ENCODE measurements at places on chromosomes 5 and 9. TPM values are rescaled to one million over a fixed set of nuclear protein-coding genes. Genes with fewer than 3 reads are reported as not detected.

- no peak for DNase-seq
These were observed 52.2 kb downstream of the PTCD2 start for GRCh38 chr5:72372331-72372730.

DNA sequence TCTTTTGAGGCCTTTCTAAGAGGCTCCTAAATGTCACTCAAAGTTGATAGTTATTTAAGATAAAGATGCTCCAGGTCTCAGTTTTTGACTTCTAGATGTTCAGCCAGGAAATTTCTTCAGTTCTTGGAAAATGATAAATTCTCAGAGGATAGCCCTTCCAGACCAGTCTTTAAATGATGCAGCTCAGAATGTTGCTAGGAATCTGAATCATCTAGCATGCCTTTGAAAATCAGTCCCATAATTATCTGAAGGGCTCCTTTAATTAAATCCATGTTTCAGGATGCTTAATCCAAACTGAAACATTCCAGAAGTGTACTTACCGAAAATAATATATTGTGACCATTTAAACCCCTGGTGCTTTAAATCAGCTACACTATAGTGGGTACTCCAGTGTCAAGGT, 107.5 kb upstream of the FBN2 start:
- no peak for DNase-seq

GRCh38 chr5:139644001-139644456, 4.1 kb upstream of the CXXC5 start:
- DNase-seq, result no peak

DNA sequence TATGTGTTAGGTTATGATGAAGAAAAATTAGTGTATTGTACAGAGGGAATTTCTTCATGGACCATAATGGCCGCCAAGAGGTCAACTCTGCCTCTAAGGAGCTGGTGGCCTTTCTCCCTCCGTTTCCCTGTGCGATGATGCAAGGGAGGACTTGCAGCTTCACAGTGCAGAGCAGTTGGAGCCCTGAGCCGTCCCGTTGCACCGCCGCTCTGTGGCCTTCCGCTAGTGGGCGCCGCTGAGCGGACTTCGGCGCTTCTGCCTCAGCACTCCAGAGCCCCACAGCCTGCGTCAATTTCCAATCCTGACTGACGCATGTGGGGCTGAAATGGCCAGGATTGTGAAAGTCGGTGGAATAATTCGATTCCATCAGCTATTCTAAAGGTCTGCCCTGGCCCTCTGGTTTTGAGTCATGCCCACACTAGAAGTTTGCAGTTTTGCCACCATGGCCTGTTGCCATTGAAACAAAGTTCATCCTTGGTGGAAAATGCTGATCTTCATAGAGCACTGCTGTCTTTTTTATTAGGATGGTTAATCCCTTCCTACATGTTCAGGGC, 22.7 kb upstream of the LECT2 start:
- DNase-seq, result peak; percentile 32

GRCh38 chr9:134289241-134289875, 36.9 kb upstream of the RXRA start:
- DNase-seq, result no peak

DNA sequence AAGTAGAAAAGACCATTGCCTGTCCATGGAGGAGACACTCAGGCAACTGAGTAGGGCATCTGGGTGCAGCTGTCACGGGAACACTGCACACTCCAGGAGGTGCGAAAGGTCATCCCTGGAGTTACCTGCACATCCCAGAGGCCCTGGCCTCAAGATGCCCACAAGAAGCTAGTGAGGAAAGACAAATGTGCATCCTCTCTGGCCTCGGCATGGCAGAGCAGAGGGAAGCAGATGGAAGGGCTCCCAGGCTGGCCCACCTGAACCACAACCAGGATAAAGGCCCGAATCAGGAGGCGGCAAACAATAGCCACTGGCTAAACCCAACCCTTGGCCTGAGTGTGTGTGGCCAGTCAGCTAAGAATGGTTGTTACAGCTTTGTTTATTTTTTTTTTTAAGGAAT, 231.7 kb downstream of the SYK start:
- no peak for DNase-seq

DNA sequence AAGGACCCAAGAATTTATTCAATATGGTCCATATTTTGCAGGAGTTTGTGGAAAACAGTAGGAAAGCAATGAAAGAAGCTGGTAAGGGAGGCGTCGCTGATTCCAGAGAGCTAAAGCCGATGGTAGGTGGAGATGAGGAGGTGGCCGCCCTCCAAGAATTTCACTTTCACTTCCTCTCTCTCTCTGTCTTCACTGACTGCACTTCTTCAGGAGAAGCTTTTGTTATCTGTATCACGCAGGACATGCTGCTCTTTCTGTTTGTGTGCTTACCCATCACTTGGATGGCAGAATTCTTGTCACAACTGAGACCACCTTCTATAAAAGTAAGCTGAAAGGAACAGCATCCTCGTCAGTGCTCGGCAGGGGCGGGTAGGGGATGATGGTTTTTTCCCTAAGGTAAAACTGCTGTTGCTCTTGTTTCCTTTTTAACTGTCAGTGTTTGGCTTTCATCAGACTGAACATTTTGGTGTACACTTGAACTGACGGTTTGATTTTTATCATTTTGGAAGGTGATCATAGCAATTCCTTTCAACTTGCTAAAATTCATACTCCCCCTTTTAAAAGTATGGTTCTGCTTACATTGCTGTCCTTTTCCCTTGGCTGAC, 62.4 kb upstream of the FSD1L start:
- DNase-seq, result peak; percentile 52

GRCh38 chr9:116452227-116452626, 234.9 kb upstream of the TRIM32 start:
- DNase-seq, result no peak

GRCh38 chr9:3980771-3981170, 319.1 kb downstream of the GLIS3 start:
- no peak for DNase-seq

DNA sequence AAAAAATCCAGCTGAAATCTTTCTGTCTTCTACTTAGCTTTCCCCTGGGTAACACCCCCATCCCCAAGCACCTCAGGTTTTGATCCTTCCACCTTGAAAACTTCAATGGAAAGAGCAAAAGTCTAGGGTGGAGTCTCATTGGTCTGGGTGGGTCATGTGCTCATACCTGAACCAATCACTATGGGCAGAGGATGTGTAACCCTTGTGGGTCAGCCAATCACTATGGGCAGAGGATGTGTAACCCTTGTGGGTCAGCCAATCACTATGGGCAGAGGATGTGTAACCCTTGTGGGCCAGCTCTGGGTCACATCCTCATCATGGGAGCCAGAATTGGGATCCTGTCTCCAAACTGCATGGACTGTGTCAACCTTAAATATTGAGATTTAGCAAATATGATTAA, 18.5 kb downstream of the NAIF1 start:
- no peak for DNase-seq

DNA sequence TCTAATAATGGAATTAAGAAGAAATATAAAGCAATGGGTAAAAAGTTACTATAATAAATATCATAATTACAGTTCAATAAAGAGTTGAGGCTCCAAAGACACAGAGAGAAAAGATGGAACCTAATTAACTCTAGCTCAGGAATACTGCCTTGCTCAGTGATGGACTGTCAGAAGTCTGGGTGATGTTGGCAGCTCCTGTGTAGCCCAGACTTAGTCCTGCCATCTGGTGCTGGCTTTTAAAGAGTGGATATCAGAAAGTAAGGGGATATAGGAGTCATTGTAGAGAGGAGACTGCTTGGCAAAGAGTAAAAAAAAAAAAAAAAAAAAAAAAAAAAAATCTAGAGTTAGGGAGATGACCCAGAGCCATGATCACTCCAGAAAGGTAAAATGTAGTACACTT, 551.9 kb upstream of the DMAC1 start:
- no peak for DNase-seq

DNA sequence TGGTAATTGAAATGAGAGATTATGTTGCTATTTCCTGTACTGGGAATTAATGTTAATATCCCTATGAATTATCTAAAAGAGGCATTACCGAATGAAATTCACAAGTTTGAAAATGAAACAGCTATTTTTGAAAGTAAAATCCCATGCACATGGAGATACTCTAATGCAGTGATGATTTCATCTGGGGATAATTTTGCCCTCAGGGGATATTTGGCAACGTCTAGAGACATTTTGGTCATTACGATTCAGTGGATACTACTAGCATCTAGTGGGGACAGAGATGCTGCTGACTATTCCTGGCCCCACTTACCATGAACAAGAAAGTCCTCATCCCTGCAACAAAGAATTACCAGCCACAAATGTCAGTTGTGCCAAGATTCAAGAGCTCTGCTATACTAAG, 500.9 kb downstream of the EFNA5 start:
- DNase-seq, result no peak

GRCh38 chr5:52743970-52744369, 43.7 kb upstream of the ITGA1 start:
- DNase-seq, result no peak

DNA sequence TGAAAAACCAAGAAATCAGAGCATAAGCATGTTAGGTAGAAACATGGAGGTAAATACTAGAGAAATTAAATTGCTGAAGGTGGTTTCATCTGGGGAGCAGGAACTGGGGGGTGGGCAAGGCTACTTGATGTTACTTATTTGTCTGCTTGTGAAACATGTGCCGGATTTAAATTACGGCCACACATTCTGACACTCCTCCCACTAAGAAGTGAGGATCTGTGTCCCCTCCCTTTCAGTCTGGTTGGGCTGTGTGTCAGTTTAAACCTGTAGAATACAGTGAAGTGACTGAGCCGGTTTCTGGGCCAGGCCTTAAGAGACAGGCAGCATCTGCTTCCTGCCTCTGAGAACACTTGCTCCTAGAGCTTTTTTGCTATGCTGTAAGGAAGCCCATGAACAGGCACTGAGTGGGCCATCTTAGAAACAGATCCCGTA, 2.3 kb upstream of the IARS1 start:
- no peak for DNase-seq

DNA sequence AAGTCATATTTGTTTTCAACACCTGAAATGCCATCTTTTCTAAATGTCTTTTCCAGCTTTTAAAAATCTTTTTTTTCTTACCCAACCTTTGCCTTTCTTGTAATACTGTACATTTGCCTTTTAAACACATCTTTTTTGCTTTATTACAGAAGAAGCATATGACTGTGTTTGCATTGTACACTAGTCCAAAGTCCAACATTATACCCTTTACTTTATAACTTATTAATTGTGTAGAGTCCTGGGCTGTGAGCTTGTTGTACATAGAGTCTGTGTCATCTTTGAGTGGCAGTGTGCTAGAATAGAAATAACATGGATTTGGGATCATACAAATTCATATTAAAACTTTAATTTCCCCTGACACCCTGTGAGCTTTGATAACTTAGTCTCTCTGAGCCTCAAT, 23.7 kb downstream of the CWC27 start:
- DNase-seq, result no peak

DNA sequence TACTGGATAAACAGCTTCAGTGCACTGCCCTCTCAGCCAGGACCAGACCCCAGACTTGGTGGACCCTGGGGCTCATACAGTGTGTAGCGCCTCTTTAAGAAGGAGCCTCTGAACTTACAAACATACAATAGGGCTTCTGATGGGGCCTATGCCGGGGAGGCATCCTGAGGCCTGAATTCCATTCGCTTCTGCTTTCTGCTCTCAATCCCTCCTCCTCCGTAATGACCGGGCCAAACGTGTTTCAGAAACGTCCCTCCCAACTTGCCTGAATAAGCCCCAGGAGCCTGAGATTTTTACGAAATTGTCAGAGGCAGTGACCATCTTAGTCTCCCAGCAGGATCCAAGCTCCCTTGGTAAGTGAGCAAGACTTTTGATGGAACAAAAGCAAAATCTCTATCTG, 128.1 kb upstream of the BOD1 start:
- DNase-seq, result no peak

GRCh38 chr5:111227801-111228200, 3.6 kb downstream of the CAMK4 start:
- DNase-seq, result no peak

- no peak for DNase-seq
These were observed 379.8 kb downstream of the KDM4C start for GRCh38 chr9:7137571-7137970.

GRCh38 chr9:92474587-92474986, 7.7 kb downstream of the ASPN start:
- DNase-seq, result no peak

DNA sequence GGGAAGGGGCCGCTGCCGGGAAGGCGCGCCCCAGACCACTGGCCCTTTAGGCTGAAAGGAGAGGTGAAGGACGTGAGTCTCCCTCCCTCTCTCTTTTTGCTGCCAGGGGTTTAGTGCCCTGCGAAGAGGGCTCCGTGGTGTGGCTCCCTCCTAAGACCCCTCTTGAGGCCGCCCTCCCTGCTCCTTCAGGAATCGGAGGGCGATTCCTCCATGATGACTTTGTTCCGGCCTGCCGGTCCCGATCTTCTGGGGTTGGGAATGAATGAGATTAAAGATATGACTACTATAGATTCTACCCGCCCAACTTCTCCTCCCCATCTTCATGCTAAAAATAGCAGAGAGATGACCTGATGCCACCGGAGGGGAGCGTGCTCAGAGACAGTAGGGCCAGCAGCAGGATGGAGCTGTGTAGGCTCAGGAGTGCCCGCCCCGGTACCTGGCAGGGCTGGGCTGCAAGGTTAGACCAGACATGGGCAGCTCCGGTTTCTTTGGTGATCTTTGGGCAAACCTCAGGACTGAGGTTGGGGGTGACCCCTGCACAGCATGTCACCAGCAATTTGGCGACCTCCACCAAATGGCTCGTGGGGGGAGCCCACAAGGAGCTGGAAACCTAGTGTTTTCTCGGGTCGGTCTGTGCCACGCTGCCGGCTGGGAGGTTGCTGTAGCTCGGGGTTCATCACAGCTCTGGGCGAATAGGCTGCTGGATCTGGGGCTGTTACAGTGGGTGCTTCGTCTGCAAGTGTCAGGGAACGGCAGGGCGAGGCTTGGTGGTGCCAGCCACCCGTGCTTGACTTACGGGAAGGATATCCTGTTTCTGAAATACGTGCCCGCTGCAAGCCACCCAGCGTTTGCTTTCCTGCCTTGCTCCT, 1.7 kb downstream of the OLFM1 start:
- DNase-seq, result no peak

DNA sequence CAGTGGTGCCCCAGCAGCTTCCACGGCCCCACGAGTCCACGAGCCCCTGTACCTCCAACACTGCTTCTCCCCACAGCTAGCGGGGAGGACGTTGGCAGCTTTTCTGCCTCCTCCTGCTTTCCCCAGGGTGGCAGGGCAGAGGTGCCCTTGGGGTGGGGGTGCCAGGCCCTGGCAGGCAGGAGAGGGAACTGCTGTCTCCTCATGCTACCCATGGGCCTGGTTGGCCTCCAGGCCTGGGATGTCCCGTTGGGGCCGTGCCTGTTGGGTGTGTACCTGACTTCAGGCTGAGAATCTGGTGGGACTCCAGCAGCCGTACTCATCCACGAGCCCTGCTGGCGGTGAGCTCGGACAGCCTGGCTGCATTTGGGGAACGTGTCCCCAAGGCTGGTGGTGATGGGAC, 27.3 kb downstream of the RXRA start:
- no peak for DNase-seq

- DNase-seq, result no peak
These were observed 281.9 kb upstream of the NMUR2 start for GRCh38 chr5:152686931-152687330.

GRCh38 chr9:72217306-72217842, 68.1 kb downstream of the GDA start:
- no peak for DNase-seq

- DNase-seq, result no peak
These were observed 20.8 kb downstream of the AMBP start for GRCh38 chr9:114057161-114057885.

- no peak for DNase-seq
These were observed 15.7 kb upstream of the OBP2B start for GRCh38 chr9:133224762-133225161.

PCA3 gene
- not detected for total RNA-seq

STK32A gene
- total RNA-seq, result 35.2 TPM

PCDHB2 gene
- 1.7 TPM for total RNA-seq

ALG2 gene
- 22.7 TPM for total RNA-seq

HSD17B4 gene
- total RNA-seq, result 176 TPM

ARHGEF37 gene
- 53.0 TPM for total RNA-seq

Data from tibial nerve (tissue), 4 donors.